ENCODE measurements at places on chromosomes 1 and 21.

- DNase-seq, result no peak
Observed at GRCh38 chr1:15214527-15214926, 32.5 kb upstream of the FHAD1 start.

- no peak for DNase-seq
Observed at GRCh38 chr1:198273748-198274295, 117.0 kb downstream of the NEK7 start.

DNA sequence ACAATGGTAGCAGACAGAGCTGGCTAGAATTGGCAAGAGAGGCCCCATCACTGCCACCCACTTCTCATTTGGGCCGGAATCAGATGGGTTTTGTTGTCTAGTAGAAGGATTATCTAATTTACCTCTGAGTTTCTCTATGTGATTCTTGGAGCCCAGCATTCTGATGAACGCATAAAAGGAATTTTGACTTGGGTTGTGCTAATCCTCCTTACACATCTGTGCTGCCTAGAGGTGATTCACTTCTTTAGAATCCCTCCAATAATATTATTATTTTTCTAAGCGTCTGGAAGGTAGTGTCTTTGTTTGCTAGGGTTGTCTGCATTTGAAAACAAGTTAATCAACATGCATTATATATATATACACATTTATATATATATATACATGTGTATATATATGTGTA is 118.1 kb downstream of the RUNX1 start:
- no peak for DNase-seq

DNA sequence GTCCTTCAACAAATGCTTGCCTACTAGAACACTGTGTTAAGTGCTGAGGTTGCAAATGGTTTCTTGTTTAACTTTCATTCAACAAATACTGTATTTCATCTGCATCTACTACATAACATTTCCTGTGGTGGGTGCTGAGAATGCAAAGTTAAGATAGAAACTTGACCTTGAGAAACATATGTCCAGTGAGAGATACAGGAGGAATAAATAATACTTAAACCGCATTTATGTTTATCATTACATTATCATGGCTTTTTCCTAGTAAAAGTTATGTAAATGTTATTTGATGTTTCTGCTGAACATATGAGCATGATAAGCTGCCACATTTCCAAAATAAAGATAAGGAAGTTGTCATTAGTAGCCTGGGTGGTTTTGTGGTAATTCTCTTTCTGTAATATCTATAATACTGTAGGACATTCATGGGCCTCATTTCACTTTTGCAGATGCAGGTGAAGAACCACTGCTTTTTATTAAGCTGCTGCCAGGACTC is 590.4 kb downstream of the PLPP3 start:
- DNase-seq, result no peak

DNA sequence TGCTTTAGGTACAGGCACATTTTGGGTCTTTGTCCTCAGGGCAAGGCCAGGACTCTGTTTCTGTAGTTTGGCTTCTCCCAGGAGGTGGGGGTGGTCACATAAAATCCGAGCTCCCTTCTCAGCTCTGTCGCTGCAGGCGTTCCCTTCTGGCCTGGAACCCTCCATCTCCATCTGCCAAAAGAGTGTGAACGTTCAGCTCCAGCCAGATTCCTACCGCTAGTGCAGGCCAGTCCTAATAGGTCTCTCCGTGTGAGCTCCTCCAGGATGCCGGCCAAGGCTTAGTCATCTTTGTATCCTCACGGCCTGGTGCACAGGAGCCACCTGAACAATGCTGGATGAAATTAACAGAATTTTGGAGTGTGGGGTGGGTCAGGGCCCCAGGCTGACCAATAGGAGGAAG is 19.9 kb upstream of the KCNA10 start:
- no peak for DNase-seq

All from caudate nucleus (tissue), 63 donors.